Naive B cell (primary cell): ENCODE measurements at places on chromosomes 2 and 18.

- DNase-seq: no peak
These were observed 53.7 kb upstream of the GRB14 start for GRCh38 chr2:164675027-164675426.

DNA sequence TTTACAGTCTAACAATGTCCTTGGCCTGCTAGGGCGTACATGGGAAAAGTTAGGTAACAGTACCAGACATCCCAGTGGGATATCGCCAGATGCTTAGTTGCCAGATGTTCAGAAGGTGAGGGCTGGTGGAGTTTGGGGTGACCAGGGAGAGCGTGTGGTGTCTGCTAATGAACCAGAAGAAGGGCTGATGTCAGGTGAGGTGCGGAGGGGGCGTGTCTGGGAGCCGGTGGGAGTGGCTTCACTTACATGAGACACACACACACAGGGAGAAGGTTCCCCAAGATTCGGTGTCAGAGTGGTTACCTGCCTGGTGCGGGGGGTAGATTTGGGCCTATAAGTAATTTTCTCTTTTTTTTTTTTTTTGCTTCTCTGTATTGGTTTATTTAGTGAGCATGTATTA, 12.2 kb downstream of the RAB31 start:
- DNase-seq: no peak

DNA sequence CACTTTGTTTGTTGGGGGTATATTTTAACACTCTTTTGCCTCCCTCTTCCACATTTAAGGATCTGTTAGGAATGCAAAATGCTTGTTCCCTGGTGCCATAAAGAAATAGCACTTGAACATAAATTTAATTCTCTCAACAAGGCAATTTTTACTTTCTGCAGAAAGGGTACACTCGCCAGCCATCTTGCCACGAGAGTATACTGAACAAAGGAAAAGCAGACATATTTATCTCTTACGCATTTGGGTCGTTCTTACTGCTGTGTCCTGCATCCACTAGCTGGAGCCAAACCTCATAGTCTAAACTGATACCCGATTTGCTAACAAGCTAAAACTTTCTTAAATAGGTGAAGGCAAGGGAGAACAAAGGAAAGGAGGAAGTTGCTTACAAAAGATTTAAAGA, 129.5 kb downstream of the B3GNT2 start:
- no peak for DNase-seq

DNA sequence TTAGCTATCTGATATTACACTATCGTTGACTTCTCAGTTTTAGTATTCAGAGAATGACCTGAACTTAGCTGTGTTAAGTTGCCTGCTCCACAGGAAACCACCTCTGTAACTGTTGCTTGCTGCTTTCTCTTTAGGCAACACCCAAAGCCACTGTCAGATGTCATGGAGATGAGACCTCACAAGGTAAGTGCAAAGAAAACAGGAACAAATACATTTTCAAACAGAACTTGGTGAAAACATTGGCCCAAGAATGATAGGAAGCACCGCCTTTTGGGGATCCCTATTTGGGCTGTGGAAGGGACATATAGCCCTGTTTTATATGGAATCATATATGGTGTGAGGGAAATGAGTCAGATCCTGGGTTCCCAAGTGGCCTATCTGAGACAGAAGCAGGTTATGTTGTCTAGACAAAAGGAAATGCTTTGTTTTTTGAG, 143.4 kb downstream of the UBE2E3 start:
- peak; percentile 30 for DNase-seq

- no peak for DNase-seq
These were observed 254.4 kb downstream of the KCNE4 start for GRCh38 chr2:223306371-223306770.

DNA sequence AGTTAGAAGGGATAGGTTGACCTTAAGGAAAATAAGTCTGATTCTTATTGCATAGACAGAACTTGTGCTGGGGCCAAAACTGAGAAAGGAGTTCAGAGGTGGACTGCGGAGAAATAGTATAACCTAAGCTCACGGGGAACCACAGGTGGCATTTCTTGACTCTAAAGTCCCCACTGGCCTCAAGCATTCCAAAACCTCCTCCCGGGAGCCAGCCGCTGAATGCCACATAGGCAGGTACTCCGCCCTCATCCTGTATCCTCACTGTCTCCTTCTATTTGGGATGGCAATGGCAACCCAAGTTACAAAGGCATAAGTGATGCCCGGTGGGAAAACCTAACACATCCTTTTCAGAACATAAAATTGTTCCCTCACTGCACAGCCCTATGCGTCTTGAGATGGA, 173.0 kb downstream of the SP3 start:
- DNase-seq: no peak

DNA sequence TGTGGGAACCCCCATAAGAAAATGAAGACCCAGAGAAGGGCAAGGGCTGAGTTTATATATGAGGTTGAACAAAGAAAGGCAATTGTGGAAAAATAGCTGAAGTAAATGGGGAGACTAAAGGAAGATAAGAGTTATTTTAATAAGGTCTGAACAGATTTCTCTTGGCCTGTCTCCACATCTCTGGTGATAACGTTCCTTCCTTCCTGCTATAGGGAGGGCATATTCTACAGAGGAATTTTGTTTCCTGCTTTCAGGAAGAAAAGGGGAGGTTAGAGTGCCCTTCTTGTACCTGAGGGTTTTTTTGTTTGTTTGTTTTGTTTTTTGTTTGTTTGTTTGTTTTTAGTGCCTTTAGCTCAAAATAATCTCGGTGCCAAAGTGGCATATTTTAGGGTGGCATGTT, 31.6 kb downstream of the MOGAT1 start:
- no peak for DNase-seq

GRCh38 chr18:28736951-28737350, 560.0 kb upstream of the CDH2 start:
- DNase-seq: no peak

- DNase-seq: no peak
These were observed 122.5 kb upstream of the LTBP1 start for GRCh38 chr2:32824070-32824809.

DNA sequence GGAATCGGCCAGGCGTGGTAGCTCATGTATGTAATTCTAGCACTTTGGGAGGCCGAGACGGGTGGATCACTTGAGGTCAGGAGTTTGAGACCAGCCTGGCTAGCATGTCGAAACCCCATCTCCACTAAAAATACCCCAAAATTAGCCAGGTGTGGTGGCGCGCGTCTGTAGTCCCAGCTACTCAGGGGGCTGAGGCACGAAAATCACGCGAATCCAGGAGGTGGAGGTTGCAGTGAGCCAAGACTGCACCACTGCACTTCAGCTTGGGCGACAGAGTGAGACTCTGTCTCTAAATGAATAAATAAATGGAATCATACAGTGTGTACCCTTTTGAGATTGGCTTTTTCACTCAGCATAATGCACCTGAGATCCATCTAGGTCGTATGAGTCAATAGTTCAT, 19.4 kb upstream of the TTC39C start:
- DNase-seq: no peak

DNA sequence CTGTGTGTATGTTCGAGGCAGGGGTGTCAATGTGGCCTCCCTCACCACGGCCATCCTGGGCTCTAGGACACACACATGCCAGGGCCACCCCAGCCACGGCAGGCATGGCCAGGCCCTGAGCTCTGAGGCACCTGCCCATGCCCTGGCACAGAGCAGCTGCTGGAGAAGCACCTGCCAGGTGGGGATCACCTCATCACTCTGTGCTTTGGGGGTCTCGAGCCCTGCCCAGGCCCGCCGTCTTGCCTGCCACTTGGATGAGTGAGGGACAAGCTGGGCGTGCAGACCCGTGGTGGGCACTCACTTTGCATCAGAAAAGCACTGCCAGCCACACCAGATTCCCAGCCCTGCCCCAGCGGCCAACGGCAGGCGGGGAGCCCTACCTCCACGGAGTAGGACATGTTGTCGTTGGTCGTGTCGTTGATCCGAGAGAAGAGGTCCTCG, 33.1 kb downstream of the KIF1A start:
- no peak for DNase-seq

- no peak for DNase-seq
These were observed 83.6 kb upstream of the MGAT5 start for GRCh38 chr2:134170294-134170693.

DNA sequence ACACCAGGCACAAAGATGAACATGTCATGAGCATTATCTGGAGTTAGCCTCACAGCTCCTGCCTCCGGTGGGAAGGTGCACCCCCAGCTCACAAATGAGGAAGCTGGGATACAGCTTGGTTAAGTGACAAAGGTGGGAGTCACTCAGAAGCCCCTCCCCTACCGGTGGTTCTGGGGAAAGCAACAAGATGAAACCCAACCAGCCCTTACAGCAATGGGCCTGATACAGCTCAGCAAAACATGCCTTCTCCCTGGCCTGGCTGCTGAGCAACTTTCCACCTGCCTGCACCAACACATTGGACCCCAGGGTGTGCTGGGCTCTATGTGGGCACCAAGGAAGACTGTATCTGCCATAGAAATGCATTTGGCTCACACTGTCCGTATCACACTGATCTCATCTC, 113.2 kb downstream of the GYPC start:
- no peak for DNase-seq

DNA sequence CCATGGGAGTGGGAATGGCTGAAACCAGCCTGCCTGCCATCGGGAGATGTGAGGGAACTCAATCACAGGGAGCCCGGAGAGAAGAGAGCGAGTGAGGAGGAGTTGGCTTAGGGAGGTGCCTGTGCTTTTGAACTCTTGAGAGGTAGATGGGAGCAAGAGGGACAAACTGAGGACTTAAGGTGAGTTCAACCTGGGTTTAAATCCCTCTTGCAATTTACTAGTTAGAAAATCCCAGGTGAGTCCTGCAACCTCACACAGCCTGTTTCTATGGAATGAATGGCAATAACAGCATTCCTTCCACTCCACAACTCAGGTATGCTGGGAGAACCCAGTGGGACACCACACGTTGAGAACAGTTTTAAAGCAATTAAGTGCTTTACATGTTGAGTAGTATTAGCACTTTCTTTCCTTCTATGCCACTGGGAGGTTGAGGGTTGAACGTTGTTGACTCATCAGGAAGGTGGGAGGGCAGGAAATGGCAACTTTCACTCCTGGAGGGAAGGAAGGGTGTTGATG, 57.3 kb downstream of the VIT start:
- DNase-seq: no peak

GRCh38 chr18:41660654-41661053, 294.4 kb upstream of the PIK3C3 start:
- no peak for DNase-seq

DNA sequence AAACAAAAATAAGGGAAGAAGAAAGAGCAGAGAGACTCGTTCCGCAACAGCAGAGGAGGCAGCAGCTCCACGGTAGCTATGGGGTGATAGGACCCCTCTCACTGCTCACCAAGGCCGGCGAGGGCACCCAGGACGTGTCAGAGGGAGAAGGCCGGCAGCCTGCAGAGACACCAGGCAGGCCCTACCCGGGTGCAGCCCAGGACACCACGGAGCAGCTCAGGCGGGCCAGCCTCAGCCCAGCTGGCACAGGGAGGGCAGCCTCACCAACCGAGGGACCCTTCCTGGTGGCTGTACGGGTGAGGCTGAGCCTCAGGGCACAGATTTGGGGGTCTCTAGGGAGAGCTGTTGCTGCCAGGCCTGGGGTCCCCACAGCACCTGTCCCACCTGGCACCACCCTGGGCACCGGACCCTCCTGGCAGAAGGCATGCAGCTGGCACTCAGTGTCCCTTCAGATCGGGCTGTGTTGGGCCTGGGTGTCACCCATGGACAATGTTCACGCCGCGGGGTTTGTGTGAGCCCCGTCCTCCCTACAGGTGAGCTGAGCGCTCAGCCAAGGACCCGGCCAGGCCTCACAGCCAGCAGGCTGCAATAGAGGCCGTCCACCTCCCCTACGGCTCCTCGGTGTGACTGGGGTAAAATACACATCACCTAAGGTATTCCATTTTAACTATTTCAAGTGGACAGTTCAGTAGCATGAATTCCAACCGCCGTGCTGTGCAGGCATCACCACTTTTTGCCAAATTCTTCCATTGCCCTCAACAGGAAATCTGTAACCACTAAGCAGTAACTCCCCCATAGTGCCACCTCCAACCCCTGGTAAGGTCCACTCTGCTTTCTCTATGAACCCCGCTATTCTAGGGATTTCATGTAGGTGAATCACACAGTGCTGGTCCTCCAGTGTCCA, 21.6 kb downstream of the KCNG2 start:
- DNase-seq: no peak

DNA sequence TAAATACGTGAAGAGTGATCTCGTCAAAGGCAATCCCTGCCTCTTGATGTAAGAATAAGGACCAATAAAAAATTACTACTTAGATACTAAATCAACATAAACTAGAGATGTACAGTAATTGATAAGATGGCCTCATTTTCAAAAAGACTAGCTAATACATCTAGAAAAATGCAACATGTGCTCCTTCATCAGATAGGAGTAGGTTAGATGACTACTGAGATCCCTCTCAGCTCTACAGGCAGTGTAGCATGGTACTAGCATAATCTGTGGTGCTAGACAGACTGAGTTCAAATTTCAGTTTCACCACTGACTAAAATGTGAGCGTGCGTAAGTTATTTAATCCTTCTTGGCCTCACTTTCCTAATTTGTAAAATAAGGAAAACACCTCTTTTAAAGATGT, 82.6 kb upstream of the FRZB start:
- DNase-seq: no peak

DNA sequence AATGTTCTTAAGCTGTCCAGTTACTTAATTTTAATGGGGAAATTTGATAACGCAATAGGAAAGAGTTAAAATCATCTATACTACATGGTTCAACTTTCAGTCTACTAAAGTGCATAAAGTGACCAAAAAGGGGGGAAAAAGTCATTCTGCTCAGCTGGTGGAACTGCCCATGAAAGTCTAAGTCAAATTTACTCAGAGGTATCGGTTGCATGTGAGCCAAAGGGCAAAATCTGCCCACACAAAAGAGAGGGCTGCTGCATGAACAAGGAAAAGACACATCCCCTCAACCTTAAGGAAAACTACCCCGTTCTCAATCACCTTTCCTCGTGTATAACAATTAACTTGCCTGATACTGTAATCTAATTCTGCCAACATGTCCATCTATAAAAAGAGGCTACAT, 126.1 kb downstream of the TCF4 start:
- DNase-seq: no peak

DNA sequence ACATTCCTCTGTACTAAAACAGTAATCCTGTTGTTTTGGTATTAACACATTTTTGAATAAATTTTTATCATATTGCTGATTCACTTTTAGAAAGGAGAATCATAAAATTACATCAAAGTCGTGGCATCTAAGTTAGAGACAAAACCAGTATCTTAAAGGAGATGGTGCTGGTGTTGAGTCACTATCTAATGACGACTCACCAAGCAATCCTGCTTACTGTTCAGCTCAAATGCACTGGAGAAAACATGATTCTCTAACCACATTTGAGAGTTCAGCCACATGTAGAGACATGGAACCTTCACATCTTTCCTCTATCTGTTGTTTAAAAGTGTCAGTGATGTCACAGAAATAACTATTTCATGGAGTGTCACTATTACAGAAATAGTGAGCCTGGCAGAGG, 473.8 kb downstream of the TGIF1 start:
- DNase-seq: no peak

- DNase-seq: no peak
These were observed 41.9 kb downstream of the KCMF1 start for GRCh38 chr2:85012855-85013254.

DNA sequence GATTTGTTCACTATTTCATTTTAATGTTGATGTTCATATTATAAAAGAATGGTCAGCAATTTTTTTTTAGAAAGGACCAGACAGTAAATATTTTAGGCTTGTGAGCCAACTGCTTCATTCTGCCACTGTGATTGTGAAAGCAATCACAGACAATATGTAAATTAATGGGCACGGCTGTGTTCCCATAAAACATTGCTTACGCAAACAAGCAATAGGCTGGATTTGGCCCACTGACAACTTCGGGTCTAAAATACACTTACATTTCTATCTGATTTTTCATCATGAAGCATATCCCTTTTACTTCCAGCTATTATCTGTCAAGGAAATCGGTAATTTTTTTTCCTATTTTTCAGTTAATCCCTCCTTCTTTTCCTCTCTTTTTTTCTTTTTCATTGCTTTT, 182.2 kb upstream of the CDH2 start:
- DNase-seq: no peak
